ENCODE measurements at places on chromosomes 7 and 10. TPM values are rescaled to one million over a fixed set of nuclear protein-coding genes. Genes with fewer than 3 reads are reported as not detected.

Gene PARP12
- 26.7 TPM for total RNA-seq

GRCh38 chr7:13152755-13153154 is 465.3 kb downstream of the ARL4A start:
- no peak for DNase-seq

DNA sequence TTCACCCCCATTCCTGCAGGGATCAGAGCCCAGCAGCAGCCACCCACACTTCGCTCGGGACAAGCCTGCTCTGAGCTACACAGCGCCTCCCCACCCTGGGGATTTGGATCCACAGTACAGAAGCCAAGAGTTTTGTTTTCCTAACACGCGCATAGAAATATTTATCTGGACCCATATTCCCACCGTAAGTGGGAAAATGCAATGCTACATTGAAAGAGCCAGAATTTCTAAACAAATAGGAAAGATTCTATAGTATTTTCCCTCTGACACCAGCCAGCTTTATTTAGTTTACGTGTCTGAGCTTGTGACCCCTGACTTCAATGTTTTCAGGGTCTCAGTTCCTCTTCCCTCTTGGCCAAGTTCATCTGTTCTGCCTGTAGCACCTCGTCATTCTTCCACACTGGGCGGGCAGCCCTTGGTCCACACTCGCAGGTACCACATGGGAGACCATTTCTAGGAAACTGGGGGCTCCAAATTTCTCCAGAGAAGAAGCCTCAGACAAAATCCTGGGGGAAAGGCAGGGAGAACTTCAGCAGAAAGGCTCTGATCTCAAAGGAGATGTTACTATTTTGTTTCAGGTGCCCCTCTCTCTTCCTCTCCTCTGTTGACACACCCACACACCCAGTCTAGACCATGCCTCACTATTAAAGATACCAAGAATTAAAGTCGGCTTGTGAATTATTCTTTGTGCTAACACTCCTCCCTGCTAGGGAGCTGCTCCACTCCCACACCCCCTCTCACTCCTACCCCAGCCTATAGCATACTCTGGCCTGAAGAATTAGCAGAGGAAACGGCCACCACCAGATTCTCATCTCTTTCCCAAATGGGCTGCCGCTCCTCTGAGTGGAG is 116.0 kb upstream of the PCGF5 start:
- DNase-seq, result no peak

DNA sequence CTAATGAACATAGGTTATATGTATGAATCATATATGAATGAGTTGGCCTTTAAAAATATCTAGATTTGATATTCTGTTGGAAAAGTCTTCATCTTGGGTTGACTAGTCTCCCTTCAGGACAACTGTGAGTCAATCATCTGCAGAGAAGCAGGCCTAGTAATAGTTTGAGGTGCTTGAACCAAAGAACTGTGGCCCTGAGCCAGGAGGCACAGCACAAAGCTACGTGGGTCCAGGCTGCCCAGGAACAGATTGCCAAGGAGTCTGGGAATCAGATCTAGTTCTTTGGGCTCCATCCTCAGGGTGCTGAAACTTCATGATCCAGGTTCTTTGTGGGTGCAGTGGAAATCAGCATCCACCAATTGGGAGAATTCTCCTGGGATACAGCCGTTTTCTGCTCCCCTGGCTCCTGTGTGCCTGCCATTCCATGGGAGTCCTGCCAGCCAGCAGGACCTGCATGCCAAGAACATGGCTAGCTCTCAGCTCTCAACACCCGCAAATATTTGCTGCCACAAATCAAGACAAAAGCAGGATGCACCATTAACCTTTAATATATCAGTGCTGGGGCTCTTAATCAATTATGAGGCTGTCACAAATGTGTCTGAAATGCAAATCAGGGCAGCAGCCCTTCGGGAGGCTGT is 709.0 kb downstream of the GRID1 start:
- no peak for DNase-seq

DNA sequence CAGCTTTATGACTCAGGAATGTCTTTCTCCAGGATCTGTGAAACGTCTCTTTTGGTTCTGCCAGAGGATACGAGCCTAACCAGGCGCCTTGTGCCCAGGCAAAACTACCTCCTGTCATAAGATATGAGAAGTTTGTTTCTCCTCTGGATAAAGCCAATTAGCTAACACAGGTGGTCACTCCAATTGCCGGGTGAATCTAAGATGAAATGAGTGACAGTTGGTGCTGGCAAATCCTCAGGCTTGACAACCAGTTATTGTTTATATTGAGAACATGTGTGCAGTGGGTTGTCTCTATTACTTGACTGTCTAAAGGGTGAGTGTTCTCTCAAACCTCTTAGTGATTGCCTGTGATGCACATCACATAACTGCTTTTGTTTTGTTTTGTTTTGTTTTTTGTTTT is 449.1 kb downstream of the XPNPEP1 start:
- DNase-seq, result no peak

Gene GATA3
- 1.5 TPM for total RNA-seq

Gene WNT8B
- not detected for total RNA-seq

- peak; percentile 45 for DNase-seq
These were observed 951.6 kb downstream of the ANKRD7 start for GRCh38 chr7:119175911-119176627.

Measured in mucosa of gallbladder (tissue), 1 donor.